ENCODE measurements at places on chromosomes 1 and 21. TPM values are rescaled to one million over a fixed set of nuclear protein-coding genes. Genes with fewer than 3 reads are reported as not detected.

GRCh38 chr1:166952002-166952746 is 23.2 kb downstream of the ILDR2 start:
- peaks cover 55% of the 10 kb centered on the region for H3K27me3 ChIP-seq
- no peak overlapping the region for H3K27ac ChIP-seq
- peak; percentile 79 for DNase-seq
- H3K4me1 ChIP-seq, result peaks cover 13% of the 10 kb centered on the region
- no peak overlapping the region for H3K4me3 ChIP-seq

- H3K4me3 ChIP-seq, result no peak overlapping the region
- no peaks in the 10 kb centered on the region for H3K36me3 ChIP-seq
- peaks cover 27% of the 10 kb centered on the region for H3K27me3 ChIP-seq
- H3K27ac ChIP-seq, result no peak overlapping the region
- H3K4me1 ChIP-seq, result no peaks in the 10 kb centered on the region
Observed at GRCh38 chr1:202684716-202685115, 25.5 kb downstream of the SYT2 start.

UBXN10 gene
- total RNA-seq, result not detected

DNA sequence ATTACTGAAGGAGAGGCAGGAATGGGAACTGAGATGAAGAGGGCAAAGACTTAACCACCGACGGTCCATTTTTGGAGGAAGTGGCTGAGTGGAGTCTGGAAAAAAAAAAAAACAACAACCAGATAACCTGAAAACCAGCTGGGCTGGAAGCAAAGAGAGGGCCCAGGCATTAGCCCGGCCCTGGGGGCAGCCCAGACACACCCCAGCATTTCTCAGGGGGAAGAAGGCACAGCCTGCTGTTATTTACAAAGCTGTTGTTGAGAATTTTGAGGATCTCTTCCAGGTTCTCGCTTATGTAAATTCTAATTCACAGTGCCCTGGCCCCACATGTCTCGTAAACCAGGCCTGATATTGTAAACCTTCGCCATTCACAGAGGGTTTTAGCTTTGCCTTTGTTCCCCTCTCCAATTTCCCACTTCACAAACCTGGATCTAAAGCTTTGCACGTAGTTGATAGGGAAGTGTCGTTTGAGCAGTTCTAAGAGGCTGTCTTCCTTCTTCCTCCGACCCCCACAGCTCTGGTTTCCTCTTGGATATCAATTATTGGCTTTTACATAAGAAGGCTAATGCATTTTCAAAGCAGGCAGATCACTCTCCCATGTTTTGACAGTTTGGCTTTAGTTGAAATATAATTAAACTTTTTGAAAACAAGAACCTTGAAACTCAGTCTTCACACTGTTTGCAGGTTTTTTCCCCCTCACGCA is 161.8 kb upstream of the IRF2BP2 start:
- peaks cover 4% of the 10 kb centered on the region for H3K27me3 ChIP-seq
- peak overlapping the region; percentile 93 for H3K27ac ChIP-seq
- H3K4me1 ChIP-seq, result peaks cover 15% of the 10 kb centered on the region
- H3K36me3 ChIP-seq, result no peaks in the 10 kb centered on the region
- peak; percentile 12 for DNase-seq

CASQ2 gene
- 0.17 TPM for total RNA-seq

DNA sequence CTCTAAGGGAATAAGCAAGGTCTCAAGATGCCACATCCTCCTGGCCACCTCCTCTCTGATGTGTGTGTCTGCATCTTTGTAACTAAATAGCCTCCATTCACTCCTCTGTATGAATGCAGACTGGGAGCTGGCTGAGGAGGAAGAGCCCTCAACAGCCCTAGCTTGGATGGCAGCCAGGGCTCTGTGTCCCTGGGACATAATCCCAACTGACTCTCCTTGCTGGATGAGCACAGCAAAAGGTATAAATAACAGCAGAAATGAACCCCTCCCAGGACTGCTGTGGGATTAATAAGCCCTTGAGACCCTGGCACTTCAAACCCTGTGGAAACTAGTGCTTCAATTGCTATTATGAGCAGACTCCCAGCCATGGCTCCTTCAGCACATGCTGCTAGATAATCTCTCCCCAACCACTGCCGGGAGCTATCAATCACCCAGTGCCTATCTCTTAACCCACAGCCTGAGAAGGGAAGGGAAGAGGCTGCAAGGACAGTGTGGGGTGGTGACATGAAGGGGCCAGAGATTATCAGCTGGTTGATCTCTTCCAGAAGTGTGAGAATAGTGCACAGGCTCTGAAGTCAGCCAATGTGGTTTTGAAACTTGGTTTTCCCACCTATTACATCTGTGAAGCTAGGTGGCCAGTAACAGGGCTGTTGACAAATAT is 152.2 kb downstream of the TNR start:
- H3K4me1 ChIP-seq, result no peaks in the 10 kb centered on the region
- DNase-seq, result no peak
- H3K36me3 ChIP-seq, result no peaks in the 10 kb centered on the region
- H3K27ac ChIP-seq, result no peak overlapping the region
- no peak overlapping the region for H3K4me3 ChIP-seq

- no peaks in the 10 kb centered on the region for H3K36me3 ChIP-seq
- no peak overlapping the region for H3K27ac ChIP-seq
- no peaks in the 10 kb centered on the region for H3K4me1 ChIP-seq
- H3K27me3 ChIP-seq, result peaks cover 99% of the 10 kb centered on the region
- no peak for DNase-seq
Observed at GRCh38 chr1:205004351-205004750, 38.7 kb upstream of the CNTN2 start.

ADAMTS1 gene
- 25.1 TPM for total RNA-seq

DNA sequence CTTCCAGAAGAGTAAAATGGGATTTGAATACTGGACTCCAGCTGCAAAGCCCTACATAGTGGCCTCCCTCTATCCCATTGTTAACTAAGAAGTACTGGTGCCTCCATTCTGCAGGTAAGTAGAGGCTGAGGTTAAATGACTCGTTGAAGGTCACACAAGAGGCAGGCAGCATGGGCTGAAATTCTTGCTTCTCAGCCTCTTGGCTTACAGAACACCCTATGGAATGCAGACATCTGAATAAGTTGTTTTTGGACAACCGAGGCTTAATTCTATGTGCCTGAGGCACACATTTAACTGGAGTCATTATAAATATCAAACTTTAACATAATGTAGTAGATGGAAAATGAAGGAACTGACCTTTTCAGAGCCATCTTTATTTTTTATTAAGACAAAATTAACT is 5.7 kb downstream of the DNAJC11 start:
- H3K36me3 ChIP-seq, result peaks cover 8% of the 10 kb centered on the region
- H3K27me3 ChIP-seq, result no peaks in the 10 kb centered on the region
- no peak overlapping the region for H3K4me3 ChIP-seq
- no peak for DNase-seq
- no peak overlapping the region for H3K27ac ChIP-seq

GRCh38 chr1:203379825-203380224 is 28.9 kb upstream of the FMOD start:
- no peaks in the 10 kb centered on the region for H3K4me1 ChIP-seq
- peaks cover 86% of the 10 kb centered on the region for H3K27me3 ChIP-seq
- no peak overlapping the region for H3K4me3 ChIP-seq
- DNase-seq, result no peak
- no peak overlapping the region for H3K27ac ChIP-seq

VASH2 gene
- 4.7 TPM for total RNA-seq

TMEM269 gene
- not detected for total RNA-seq

DNA sequence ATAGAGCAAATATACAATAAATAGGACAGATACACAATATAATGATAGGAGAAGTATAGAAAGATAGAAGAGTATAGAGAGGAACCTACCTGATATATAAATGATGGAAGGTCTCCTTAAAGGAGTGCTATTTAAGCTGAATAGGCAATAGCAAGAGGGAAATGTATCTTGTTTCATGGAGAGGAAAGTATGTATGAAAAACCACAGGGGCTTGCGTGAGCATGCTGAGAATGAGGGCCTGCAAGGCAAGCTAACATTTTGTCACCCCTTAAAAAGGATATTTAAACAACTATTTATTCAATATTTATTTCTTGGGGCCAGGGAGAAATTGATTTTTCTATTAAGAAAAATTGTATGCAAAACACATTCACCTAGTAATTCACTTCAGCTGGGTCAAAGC is 150.9 kb upstream of the ZRANB2 start:
- no peaks in the 10 kb centered on the region for H3K4me1 ChIP-seq
- H3K36me3 ChIP-seq, result no peaks in the 10 kb centered on the region
- H3K4me3 ChIP-seq, result no peak overlapping the region
- H3K27ac ChIP-seq, result no peak overlapping the region
- peaks cover 4% of the 10 kb centered on the region for H3K27me3 ChIP-seq
- DNase-seq, result no peak

DNA sequence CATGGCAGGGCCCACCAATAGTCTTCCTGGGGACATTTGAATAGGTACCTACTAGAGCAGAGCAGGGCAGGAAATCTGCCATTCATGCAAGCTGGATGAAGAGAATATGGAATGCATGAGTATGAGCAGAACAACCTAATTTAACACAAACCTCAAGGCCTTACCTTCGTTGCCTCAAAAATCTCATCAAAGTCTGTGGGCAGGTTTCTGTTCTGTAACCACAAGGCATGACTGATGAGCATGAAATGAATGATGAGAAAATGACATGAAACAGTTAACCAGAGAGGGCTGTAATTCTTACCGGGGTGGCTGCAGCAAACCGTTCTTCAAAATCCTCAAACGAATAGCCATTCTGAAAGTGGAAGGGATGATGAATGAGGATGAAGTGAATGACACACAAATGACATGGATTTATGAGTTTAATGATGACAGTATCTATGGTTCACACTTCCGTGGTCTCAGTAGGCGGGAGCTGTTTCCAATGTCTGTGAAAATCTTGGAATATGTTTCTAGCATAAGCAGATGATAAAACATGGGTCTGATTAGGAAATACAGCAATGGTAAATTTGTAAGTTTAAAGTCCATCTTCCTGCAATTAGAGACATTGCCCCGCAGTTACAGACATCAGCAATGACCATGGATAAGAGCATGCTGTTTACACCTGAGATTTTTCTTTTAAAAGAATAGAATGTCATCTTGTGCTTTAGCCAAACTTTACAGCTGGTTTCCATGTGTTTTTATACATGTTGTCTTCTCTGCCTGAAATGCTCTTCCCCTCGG is 67.6 kb upstream of the C8B start:
- DNase-seq, result no peak
- no peaks in the 10 kb centered on the region for H3K27me3 ChIP-seq
- no peak overlapping the region for H3K4me3 ChIP-seq
- H3K36me3 ChIP-seq, result no peaks in the 10 kb centered on the region
- no peaks in the 10 kb centered on the region for H3K4me1 ChIP-seq

GRCh38 chr1:22309572-22309971 is 142.1 kb upstream of the ZBTB40 start:
- DNase-seq, result no peak
- H3K4me1 ChIP-seq, result no peaks in the 10 kb centered on the region
- peaks cover 20% of the 10 kb centered on the region for H3K27me3 ChIP-seq
- H3K4me3 ChIP-seq, result no peak overlapping the region
- H3K36me3 ChIP-seq, result no peaks in the 10 kb centered on the region
- no peak overlapping the region for H3K27ac ChIP-seq
